Mesothelial cell of epicardium (in vitro differentiated cells): ENCODE measurements at places on chromosomes 7 and 10.

DNA sequence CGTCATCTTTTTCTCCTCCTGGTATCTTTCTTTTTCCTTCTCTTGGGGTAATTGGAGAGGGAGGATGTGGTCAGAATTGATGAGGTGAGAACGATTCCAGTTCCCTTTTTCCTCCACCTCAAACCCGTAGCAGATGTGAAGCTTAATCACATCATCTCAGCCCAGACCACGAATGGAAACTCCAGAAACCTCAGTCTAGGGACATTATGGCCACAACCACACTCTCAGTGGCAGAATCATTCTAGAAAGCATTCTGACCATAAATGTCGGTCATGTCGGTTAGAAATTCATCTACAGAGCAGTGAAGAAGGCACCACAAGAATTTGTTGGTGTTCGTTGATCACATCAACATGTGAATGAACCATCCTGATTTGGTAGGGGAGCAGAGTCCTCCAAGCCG lies 78.7 kb downstream of the GATA3 start:
- H3K36me3 ChIP-seq: no peaks in the 10 kb centered on the region
- H3K4me1 ChIP-seq: no peaks in the 10 kb centered on the region
- no peak overlapping the region for H3K4me3 ChIP-seq
- H3K27ac ChIP-seq: no peak overlapping the region

DNA sequence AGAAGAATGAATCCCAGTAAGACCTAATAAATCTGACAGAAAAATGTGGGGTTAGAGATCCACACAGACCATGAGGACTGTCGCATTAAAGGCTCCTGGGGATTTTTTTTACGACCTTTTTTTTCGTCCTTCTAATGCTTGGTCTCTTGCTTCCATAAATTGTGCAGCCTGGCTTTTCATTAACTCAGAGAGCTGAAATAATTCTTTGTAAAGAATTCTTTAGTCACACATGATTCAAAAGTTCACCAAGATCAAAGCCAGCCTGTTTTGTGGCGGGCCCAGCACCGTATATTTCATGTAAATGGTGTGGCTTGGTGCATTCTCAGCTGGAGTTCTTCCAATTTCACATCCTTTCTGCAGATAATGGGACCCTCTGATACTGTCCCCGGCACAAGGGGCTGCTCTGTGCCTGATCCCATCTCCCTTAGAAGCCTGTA lies 206.6 kb upstream of the BMPER start:
- no peaks in the 10 kb centered on the region for H3K27me3 ChIP-seq
- peak overlapping the region; percentile 30 for H3K27ac ChIP-seq
- H3K36me3 ChIP-seq: peaks cover 22% of the 10 kb centered on the region
- H3K4me1 ChIP-seq: peaks cover 29% of the 10 kb centered on the region

DNA sequence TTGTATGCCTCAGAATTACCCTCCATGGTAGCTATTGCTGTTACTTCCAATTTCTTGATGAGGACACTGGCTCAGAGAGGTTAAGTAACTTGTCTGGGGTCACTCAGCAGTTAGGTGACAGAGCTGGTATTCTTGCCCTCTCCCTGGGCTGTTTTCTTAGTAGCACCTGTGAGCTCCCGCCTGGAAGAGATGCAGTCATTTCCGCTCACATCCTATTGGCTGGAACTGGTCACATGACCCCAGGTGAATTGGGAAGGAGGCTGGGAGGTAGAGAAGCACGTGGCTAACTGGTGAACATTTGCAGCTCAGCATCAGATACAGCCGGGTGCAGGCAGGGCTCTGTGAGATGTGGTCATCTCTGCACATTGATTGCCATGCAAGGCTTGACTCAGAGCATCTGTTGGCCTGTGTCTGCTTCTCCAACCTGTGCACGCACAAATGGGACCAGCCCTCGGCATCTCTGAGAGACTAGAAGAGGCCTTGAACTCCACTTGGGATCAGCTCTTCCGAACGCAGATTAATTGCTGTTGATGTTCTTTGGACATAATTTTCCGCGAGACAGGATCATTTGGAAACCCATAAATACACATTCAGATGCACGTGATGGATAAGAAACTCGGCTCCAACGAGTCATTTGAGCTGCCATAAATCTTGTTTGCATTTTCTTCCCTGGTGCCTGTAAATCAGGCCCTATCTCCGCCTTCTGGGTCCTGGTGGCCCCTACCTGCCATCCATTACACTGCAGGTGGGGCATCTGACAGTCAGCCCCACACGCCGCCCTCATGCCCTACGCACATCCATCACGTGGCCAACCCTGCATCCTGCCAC lies 42.8 kb downstream of the MYL10 start:
- peaks cover 55% of the 10 kb centered on the region for H3K4me1 ChIP-seq
- no peak overlapping the region for H3K4me3 ChIP-seq
- H3K36me3 ChIP-seq: no peaks in the 10 kb centered on the region
- H3K27ac ChIP-seq: peak overlapping the region; percentile 53
- peak; percentile 39 for DNase-seq

DNA sequence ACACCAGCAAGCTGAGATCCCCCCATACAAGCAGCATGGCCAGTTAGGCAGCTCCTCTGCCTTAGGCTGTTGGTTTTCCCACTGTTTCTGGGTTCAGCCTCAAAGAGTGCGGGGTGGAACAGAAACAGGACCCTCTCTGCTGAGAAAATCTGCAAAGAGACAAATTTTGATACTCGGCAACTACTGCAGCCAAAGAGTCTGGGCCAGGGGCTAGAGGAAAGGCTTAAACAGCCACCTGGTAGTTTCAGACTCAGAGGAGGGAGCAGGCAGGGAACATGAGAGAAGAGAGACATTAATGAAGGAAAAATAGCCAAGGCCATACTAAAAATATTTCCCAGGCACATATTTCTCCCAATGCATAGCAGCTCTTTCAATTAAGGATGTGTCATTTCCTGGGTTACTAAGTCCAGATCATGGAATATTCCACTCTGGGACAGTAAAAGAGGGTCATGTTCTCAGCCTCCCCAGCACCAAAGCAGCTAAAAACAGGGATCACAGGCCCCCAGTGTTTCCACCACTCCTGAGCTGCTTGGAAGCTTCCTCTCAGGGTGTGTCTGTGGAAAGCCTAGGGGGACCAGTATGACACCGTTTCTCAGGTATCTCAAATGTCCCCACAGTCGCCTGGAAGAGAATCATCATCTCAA lies 29.8 kb downstream of the PDLIM1 start:
- no peak overlapping the region for H3K4me3 ChIP-seq
- no peaks in the 10 kb centered on the region for H3K27me3 ChIP-seq
- DNase-seq: no peak
- peak overlapping the region; percentile 97 for H3K27ac ChIP-seq
- H3K36me3 ChIP-seq: peaks cover 30% of the 10 kb centered on the region
- peaks cover 33% of the 10 kb centered on the region for H3K4me1 ChIP-seq

DNA sequence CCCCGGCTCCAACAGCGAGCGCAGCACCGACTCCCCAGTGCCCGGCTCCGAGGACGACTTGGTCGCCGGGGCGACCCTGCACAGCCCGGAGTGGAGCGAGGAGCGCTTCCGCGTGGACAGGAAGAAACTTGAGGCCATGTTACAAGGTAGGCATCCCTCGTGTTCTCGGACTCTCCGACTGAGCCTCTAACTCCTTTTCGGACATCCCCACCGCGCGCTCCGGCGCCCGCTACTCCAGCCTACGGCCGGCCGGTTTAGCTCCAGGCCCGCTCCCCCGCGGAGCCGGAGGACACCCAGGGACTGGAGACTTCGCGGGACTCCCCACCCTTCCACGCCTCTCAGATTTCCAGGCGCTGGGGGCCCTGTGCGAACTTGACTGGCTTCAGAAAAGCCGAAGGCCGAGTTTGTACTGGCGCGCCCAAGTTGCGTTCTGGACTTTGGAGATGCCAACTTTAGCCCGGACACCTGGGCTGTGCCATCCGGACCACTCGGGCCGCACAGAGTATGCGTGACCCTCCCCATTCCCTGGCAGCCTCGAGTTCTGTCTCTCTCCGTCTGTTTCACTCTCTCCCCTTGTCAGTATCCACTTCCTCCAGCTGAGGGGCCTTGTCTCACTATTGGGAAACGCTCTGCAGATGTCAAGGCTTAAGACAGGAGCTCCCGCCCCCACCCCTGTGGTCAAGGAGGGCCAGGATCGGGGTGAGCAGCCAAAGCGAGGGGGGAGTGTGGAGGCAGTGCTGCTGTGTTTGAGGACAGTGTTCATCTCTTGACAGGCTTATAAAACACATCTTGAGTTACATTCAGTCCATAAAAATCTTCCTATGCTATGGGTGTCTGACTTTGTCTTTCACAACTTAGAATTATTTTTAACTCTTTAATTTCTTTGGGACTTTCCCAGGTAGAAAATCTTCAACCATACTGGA lies 777 bp downstream of the BICC1 start:
- peaks cover 35% of the 10 kb centered on the region for H3K27me3 ChIP-seq
- H3K4me1 ChIP-seq: peaks cover 17% of the 10 kb centered on the region

GRCh38 chr10:129870474-129870757 lies 93.7 kb downstream of the EBF3 start:
- H3K36me3 ChIP-seq: no peaks in the 10 kb centered on the region
- H3K27me3 ChIP-seq: no peaks in the 10 kb centered on the region
- peaks cover 8% of the 10 kb centered on the region for H3K4me1 ChIP-seq
- H3K27ac ChIP-seq: no peak overlapping the region

GRCh38 chr7:64308016-64308270 lies 5.8 kb upstream of the ZNF736 start:
- DNase-seq: no peak
- H3K4me1 ChIP-seq: no peaks in the 10 kb centered on the region
- peaks cover 3% of the 10 kb centered on the region for H3K36me3 ChIP-seq
- no peaks in the 10 kb centered on the region for H3K27me3 ChIP-seq
- H3K4me3 ChIP-seq: no peak overlapping the region

DNA sequence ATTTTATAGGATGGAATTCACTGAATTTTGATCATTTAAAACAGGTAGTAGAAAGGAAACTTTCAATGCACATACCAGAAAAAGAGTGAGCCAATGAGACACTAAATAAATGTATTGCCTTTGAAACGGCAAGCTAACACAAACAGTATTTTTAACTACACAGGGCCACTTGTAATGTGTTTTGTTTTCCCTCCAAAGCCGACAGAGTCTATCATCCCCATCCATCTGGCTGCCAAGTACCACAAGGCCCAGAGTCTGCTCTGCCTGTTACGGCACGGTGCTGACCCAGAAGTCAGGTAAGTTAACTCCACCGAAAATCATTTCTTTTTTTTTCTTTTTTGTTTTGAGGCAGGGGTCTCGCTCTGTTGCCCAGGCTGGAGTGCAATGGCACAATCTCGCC lies 1.5 kb downstream of the ANKRD61 start:
- H3K27me3 ChIP-seq: no peaks in the 10 kb centered on the region
- H3K4me3 ChIP-seq: no peak overlapping the region
- H3K4me1 ChIP-seq: no peaks in the 10 kb centered on the region
- H3K27ac ChIP-seq: no peak overlapping the region
- H3K36me3 ChIP-seq: peaks cover 36% of the 10 kb centered on the region
- no peak for DNase-seq

DNA sequence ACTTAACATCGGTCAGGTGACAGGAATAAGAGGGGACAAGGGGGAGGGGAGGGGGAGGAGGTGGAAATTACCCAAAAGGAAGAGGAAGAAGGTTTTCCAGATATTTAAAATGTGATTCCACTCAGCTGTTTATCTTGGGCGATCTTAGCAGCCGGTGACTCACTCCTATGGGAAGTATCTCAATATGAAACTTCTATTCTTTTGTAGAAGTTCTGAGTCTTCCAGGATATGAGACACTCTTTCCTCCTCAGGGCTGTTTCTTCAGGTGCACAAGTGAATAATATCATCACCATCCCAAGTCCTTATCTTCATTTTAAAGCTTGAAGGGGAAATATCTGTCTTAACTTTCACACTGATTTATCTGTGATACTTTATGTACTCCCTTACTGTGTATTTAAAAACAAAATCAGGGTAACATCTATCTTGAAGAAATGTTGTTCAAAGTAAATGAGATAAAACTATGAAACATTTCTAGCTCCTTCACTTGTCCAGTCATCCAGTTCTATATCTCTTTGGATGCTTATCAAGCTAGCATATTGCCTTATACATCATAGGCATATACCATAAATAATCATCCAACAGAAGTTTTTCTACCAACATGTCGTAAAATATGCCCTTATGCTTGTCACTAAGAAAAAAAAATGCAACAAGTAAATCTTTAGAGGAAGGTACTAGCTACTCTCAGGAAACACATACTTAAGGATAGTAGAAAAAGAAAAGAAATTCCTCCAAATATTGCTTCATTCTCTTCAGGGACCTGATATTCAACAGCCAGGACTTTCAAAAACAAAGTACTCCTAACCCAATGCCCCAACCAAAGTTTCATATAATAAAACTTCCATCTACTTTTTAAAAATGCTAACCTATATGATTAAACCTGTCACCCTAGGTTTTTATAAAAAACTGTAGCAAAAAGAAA lies 13.7 kb downstream of the DOCK4 start:
- H3K27ac ChIP-seq: no peak overlapping the region
- peaks cover 11% of the 10 kb centered on the region for H3K4me1 ChIP-seq
- no peaks in the 10 kb centered on the region for H3K27me3 ChIP-seq
- no peak for DNase-seq
